ENCODE measurements at places on chromosomes 5 and 9.

GRCh38 chr9:82410866-82411265 is 422.3 kb downstream of the SPATA31D1 start:
- DNase-seq = no peak

DNA sequence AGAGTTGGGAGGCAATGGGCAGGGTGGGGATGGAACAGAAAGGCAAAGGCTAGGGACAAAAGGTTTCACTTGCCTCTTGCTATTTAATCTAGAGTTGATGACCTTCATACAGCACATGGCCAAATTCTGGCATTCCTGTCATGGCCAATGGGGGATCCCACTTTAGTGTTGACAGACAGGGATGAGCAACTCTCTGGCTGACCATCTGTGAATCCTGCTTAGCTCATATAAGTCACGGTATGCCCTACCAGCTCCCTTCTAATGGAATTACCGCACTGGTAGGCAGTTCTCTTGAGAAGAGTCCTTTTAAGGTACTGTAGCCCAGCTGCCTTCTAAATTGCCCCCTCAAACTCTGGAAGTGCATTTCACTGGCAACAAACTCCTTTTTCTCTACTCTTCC is 76.1 kb downstream of the MAMDC2 start:
- no peak for DNase-seq

DNA sequence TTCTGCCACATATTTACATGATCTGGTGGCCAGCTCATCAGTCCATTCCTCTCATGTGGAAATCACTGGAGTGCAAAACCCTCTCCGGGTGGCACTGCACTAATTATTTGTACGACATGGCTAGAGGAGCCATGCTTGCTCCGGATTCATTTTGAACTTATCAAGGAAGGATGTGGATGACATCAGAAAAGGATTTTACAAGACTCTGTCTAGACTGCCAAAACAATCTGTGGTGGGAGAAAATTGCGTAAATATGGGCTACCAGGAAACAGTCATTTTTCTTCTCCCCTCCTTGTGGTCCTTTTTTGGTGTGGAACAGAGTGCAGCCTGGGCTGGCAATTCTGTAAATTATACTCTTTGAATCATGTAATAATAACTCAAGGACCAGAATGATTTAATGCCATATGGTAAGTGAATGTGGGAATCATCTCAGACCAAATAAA is 123.4 kb upstream of the IFNE start:
- DNase-seq = no peak

GRCh38 chr5:56710826-56711590 is 104.3 kb upstream of the MAP3K1 start:
- no peak for DNase-seq

DNA sequence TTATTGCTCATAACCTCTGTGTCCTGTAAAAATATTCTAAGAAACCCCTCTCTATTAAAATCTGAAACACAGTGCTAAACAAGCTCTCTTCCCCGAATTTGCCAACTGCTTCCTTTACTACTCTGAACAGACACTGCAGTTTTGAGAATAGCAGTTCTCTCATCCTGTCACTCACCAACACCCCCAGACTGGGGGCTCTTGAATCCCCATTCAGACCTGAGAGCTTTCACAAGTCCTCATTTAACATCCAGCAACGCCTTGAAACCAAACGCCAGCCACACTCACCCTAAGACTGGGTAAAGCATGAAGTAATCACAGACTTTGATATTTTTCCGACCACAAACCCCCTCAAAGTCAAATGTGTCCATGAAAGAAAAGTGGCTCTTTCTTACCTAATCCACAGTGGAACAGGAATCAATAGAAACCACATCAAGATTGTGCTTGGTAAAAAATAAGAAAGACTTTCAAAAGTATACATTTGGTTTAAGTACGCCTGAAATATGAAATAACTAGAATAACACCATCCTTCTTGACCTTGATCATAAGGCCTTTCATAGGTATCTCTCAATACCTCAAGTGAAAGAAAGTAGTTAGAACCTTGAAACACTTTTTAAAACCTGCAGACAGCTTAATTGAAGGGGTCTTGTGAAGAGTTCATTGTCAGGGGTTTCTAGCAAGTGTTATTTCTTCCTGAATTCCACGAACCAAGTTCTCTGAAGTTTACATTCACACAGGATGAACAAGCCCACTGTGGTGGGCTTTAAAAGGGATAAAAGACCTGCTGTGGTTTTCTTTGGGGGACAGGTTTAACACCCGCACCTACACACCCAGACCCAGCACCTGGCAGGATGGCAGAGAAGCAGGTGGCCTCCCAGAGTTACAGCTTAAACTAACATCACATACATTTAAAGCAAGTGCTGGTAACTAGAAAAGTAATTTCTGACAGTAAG is 412.6 kb downstream of the MLLT3 start:
- peak; percentile 2 for DNase-seq

GRCh38 chr9:105299190-105299854 is 54.9 kb downstream of the SLC44A1 start:
- no peak for DNase-seq

GRCh38 chr5:143491646-143492045 is 88.2 kb upstream of the NR3C1 start:
- no peak for DNase-seq

DNA sequence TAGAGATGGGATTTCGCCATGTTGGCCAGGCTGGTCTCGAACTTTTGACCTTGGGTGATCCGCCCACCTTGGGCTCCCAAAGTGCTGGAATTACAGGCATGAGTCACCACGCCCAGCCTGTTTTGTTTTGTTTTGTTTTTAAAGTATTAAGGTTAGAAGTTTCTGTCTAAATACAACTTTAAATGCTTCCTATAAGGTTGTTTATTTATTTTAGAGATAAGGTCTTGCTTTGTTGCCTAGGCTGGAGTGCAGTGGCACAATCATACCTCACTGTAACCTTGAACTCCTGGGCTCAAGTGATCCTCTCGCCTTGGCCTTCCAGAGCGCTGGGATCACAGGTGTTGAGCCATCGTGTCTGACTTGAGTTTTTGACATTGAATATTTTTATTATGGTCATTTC is 11.4 kb downstream of the MRRF start:
- DNase-seq = no peak

- DNase-seq = no peak
Observed at GRCh38 chr5:16992006-16992405, 55.9 kb upstream of the MYO10 start.
